ENCODE measurements at places on chromosomes 13 and 19. TPM values are rescaled to one million over a fixed set of nuclear protein-coding genes. Genes with fewer than 3 reads are reported as not detected.

Gene GFY
- total RNA-seq, result 0.38 TPM

GRCh38 chr19:33388231-33388724, 14.8 kb downstream of the CEBPG start:
- ATAC-seq, result no peak

DNA sequence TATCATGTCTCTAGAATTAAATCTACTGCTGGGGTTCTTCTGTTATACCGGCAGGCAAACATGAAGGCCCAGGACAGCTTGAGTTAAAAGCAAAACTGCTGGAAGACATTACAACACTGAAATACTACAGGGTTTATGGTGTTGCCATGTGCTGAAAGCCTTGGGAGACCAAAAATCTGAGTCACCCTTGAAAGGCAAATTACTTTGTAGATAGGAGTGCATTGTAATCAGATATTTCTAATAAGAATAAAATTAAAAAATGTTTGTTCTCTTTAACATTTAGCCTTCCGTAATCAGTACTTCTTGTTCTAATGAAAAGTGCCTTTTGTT, 181.3 kb downstream of the PCDH9 start:
- ATAC-seq, result no peak

Gene ZNF625
- 29.9 TPM for total RNA-seq

- peak; percentile 80 for ATAC-seq
Observed at GRCh38 chr13:46387064-46387851, at the start of gene RUBCNL. TSS of gene RUBCNL (minus strand) at chr13:46387252. CDS start at chr13:46372475, 14,777 bp downstream.
